H1 (cell line): ENCODE measurements at places on chromosomes 1 and 21. TPM values are rescaled to one million over a fixed set of nuclear protein-coding genes. Genes with fewer than 3 reads are reported as not detected.

The YBEY gene
- total RNA-seq, result 26.6 and 26.9 TPM in 2 replicates

The PTPN7 gene
- total RNA-seq, result not detected in 2 replicates

The C8B gene
- not detected in 2 replicates for total RNA-seq

The C1orf185 gene
- not detected in 2 replicates for total RNA-seq

The CCDC181 gene
- total RNA-seq, result 2.4 and 3.7 TPM in 2 replicates

The LMX1A gene
- not detected in 2 replicates for total RNA-seq

The ADAM30 gene
- not detected in 2 replicates for total RNA-seq

The TMPRSS15 gene
- not detected in 2 replicates for total RNA-seq

The S100A7A gene
- total RNA-seq, result not detected in 2 replicates

The RLF gene
- total RNA-seq, result 16.9 and 18.0 TPM in 2 replicates

The RWDD3 gene
- 12.3 and 14.5 TPM in 2 replicates for total RNA-seq

The OPRD1 gene
- total RNA-seq, result 3.3 and 3.7 TPM in 2 replicates

The SPRR5 gene
- total RNA-seq, result not detected in 2 replicates

The RNF207 gene
- total RNA-seq, result 3.9 and 4.2 TPM in 2 replicates

The SCMH1 gene
- total RNA-seq, result 16.6 and 16.7 TPM in 2 replicates

The TFF2 gene
- total RNA-seq, result not detected in 2 replicates

The CFAP74 gene
- total RNA-seq, result 0.20 and 0.33 TPM in 2 replicates

The SPATA1 gene
- total RNA-seq, result 1.1 TPM in 2 replicates

The SPRR3 gene
- total RNA-seq, result not detected in 2 replicates

The SAMD11 gene
- 0.25 and 0.30 TPM in 2 replicates for total RNA-seq

The LRRC3 gene
- 5.4 and 5.9 TPM in 2 replicates for total RNA-seq

The SPATA46 gene
- not detected in 2 replicates for total RNA-seq

The WDTC1 gene
- 17.5 and 18.7 TPM in 2 replicates for total RNA-seq

The TEX35 gene
- not detected in 2 replicates for total RNA-seq

The ICOSLG gene
- 5.5 and 6.7 TPM in 2 replicates for total RNA-seq

The ANXA9 gene
- total RNA-seq, result 1.5 and 1.8 TPM in 2 replicates

The ZMYND12 gene
- not detected in 2 replicates for total RNA-seq

The FAM177B gene
- not detected in 2 replicates for total RNA-seq

The MAP3K7CL gene
- not detected in 2 replicates for total RNA-seq

The IFT25 gene
- total RNA-seq, result 29.7 and 36.3 TPM in 2 replicates

The CRYZ gene
- total RNA-seq, result 40.6 and 43.8 TPM in 2 replicates
